SK-N-SH treated with all-trans-retinoic acid at 6 μM for 48 hours (cell line): ENCODE measurements at places on chromosomes 11 and 22.

DNA sequence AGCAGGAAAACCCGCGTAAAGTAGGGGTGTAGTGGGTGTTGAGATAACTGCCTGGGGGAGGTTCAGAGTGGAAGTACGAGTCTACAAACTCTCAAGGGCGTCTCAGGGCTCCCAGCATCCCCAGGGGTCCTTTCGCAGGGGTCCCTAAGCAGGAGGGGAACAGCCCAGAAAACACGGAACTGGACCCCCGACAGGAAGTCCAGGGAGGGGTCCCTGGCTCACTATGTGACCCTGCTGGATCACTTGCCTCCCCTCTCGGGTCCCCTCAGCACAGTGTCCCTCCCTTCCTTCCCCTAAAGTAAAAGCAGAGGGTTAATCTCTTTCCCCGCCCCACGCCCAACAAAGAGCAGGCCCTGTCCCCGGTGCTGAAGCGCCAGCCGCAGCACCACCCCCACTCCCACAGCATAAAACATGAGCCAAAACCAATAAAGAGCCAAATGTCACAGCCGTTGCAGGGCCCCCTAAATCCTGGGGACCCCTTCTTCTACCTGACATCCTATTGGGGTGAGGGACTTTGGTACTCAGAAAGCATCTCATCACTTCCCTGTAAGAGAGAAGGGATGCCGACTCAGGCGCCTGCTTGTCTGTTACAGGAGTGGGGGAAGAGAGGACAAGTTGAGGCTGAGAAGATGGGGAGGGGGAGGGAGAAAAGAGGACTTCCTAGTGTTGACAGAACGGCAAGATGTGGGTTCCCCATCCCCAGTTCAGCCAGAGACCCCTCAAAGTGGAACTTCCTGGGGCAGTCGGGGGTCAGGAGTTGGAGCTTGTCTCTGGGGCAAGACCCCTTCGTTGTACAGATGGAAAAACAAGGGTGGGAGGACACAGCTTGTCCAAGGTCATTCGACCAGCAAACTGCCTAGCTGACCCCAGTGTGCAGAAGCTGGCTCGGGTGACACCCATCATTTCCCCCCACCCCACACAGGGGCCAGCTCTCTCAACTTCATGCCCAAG, 1.4 kb upstream of the NEFH start:
- ATAC-seq, result peak; percentile 52

DNA sequence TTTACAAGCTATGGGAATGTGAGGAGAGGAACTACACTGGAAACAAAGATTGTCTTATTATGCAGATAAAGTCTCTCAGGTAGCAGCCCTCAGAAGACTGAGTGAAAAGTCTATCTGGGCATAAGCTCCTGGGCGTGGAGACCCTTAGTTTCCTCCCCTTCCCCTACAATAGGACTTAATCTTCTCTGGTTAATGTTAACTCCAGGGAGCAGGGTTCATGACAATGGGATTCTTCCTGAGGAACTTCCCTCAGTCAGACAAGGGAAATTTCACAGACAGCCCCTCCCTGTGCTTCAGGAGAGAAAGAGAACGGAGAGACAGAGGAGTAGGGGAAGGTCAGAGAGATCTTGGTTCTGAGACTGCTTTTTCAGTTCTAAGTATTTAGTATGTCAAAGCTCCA, 1428.6 kb downstream of the LRRC4C start:
- ATAC-seq, result no peak

DNA sequence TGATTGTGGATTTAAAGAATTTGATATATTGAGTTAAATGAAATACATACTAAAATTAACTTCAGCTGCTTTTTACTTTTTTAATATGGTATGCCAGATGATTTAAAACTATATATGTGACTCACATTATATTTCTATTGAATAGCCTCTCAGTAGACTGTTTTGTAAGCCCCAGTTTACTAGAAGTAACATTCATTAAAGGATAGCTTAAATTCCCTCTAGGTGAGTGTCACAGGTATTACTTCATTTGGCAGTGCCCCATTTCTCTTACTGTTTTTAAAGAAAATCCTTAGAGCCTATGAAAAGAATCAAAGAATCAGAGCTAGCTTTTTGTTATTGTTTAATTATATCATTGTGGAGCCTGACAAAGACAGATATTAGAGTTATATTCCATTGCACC, 48.6 kb downstream of the ZC3H12C start:
- ATAC-seq, result no peak

GRCh38 chr22:20792966-20793728, 19.2 kb downstream of the SERPIND1 start:
- ATAC-seq, result peak; percentile 65

DNA sequence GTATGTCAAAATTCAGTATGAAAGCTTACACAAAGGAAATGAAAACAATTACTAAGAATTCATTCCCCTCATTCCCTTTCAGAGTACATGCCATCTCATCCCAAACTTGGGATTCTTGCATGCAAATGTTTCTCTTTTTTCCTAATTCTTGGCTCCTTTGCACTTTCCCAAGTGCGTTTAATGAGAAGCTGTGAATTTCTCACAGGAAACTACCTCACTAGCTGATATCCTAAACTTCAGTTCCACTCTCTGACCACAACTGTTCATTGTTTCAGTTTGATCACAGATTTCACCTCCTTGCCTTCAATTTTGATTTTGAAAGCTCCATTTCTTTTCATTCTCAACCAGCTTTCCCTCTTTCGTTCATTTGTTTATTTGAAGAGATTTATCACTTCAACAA, 5.9 kb upstream of the ARL14EP start:
- no peak for ATAC-seq

- ATAC-seq, result no peak
These were observed 61.0 kb downstream of the NCAM1 start for GRCh38 chr11:113022262-113022661.

DNA sequence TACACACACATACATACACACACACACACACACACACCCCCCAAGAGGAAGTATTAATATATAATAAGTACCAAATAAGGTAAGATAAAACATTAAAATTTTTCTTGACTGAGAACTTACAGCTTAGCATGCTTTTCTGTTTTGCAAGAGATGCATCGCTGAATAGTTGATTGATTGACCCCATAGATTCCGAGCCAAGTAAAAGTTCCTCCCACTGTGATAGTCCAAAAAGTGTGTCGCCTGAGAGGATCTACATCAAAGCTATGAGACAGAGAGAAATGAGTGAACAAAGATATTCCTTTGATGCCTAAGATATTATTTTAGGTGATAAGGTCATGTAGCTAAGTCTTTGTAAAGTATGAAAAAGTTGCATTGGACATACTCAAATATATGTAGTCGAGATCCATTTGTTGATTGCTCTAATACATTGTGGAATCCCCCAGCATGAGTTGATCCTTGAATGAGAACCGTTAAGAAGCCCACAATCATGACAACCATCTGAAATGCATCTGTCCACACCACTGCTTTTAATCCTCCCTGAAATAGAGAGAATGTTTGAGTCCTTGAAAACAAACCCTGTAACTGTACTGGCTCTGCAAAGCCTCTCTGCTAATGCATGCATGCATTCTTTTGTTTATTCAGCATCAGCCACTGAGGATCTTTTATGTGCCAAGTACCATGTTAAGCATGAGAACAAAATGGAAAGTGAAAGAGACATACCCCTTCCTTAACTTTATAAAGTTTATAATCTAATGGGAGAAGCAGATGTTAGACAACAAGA, 18.3 kb downstream of the SLC5A12 start:
- no peak for ATAC-seq

- no peak for ATAC-seq
These were observed 127.0 kb upstream of the SERPIND1 start for GRCh38 chr22:20646906-20647305.
